Stimulated activated CD8-positive, alpha-beta memory T cell treated with anti-CD3 and anti-CD28 coated beads, Interleukin-7, amount 100 ng/mL, for 1 hour (primary cell): ENCODE measurements at places on chromosomes 7 and 10.

DNA sequence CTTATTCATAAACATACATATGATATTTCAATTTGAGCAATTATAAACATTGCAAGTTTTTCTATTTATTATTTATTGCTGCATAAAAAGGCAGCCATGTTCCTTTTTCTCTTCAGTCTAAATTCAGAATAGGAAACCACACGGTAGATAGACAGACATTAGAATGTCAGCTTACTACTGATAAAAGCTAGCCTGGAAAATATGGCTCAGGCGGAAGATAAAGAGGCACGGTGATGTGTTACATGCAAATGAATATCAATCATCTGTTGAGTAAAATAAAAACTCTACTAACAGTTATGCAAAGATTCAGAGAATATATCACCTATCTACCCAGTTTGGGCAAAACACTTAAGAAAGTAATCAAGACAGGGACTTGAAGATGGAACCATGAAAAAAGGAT is 73.5 kb upstream of the PDSS1 start:
- DNase-seq: no peak

GRCh38 chr10:86234541-86235270 is 131.9 kb downstream of the GRID1 start:
- DNase-seq: no peak

DNA sequence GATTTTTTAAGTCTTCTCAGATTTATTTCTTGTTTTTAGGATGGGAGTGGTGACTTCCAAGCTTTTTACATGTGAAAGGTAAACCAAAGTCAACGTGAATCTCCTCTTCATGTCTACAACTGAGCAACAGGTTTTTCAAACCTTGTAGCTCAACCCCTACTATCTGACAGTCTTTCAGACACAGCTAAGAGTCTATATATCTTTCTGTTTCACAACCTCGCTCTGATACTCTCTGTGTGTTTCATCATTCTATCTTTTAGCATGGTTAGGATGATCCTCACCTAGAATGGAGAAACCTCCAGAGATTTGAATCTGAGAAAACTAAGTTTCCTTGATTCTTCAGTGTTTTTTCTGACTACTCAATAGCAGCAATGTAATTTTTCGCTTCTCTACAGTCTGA is 96.1 kb downstream of the EPDR1 start:
- no peak for DNase-seq

DNA sequence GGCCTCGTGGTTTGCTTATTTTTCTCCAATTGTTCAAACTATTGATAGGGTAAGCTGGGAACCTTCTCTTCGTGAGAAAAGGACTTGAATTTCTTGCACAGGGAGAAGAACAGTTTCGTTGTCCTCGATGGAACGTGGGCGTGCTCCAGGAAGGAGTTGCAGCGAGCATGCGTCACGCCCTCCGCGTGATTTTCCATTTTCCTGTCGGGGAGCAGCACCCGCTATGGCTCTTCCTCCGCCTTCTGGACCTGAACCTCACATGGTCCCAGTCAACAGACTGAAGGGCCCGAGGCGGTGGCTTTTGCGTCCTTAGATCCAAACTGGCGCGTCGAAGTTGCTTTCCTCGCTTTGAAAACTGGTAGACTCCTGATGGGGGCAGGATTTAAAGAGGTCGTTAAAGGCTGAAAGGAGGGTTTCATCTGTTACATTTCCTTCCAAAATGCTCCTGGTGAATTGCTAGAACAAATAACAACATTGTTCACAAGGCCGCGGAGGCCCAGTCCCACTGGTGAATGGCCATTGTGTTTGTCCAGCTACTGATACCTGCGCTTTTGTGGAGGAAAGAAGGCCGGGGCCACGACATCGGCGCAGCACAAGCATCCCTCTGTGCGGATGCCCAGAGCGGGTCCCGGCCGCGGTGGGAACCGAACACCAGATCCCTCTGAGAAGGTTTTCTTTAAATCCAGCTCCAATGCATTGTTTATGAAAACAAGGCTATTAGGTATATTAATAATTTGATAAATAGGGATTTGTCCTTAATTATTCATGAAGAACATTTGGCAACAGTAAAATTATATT is 75.9 kb downstream of the EBF3 start:
- DNase-seq: no peak

DNA sequence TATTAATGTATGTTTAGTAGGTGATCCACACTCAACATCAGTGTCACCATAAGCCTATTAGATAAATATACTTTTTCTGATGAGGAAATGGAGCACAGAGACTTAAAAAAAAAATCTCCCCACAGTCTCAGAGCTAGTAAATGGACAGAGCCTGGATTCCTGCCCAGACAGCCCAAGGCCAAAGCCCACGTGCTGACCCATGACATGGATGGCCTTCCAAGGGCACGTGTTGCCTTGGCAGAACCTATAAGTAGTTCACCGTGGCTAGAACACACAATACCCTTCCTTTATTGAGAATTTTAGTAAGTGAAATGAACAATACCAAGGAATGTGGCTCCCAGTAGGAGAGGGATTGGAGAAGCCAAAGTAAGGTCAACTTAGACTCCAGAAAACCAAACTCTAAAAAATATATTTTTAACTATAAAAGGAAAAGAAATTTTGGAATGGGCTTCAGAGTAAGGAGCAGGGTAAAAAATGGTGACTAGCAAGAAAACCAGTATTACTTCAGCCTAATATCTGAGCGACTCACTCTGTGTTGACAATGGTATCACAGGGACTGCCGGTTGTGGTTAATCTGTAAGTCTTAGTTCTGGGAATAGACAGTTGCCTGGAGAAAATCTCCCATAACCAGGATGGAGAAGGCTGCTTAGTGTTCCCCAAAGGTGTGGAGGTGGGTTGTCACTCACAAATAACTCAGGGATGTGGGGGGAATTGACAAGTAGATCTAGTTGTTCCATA is 223.0 kb downstream of the SORCS1 start:
- no peak for DNase-seq

GRCh38 chr10:82660205-82660604 is 785.2 kb downstream of the NRG3 start:
- no peak for DNase-seq

DNA sequence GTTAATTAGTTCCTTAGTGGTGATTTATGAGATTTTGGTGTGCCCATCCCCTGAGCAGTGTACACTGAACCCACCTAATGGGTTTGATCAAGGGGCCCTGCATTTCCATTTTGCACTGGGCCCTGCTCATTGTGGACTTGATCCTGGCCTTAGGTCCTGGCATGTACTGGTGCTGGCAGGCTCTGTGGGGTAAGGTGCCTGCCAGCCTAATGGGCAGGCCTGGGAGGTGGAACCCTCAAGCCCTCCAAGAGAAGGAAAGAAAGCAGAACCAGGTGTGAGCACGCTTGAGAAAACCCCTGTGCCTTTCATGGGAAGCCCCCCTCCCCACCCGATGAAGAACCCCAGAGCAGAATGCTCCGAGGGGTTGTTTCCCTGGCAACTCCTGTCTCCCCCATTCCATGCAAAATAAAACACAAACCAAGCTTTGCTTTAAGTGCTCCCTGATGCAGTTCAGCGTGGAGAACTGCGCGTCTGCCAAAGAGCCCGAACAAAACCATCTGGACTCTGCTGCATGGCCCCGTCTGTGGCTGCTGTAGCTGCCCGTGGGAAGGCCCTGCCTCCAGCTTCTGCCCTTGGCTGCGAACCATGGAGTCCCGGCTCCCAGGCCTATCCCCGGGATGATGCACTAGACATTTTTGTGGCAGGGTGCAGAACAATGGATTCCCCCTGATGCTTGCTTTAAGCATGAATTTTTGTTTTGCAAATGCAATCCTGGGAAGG is 123.3 kb downstream of the PRPF18 start:
- no peak for DNase-seq

GRCh38 chr10:13528875-13529713 is at the start of gene BEND7:
TSS of gene BEND7 (minus strand) at chr10:13529014. CDS start at chr10:13528533, 481 bp downstream.
- no peak for DNase-seq

- DNase-seq: no peak
Measured at GRCh38 chr10:129716211-129716681, 247.8 kb downstream of the EBF3 start.

GRCh38 chr7:34236057-34236456 is 330.7 kb downstream of the BMPER start:
- no peak for DNase-seq

- DNase-seq: no peak
Measured at GRCh38 chr10:66234872-66235271, 691.0 kb upstream of the LRRTM3 start.

GRCh38 chr7:76294344-76295024 is 8.0 kb upstream of the HSPB1 start:
- no peak for DNase-seq

- no peak for DNase-seq
Measured at GRCh38 chr10:865257-865656, 66.2 kb downstream of the LARP4B start.

- no peak for DNase-seq
Measured at GRCh38 chr10:10813656-10814055, 204.0 kb upstream of the CELF2 start.

GRCh38 chr7:155788616-155789000 is 23.7 kb downstream of the SHH start:
- DNase-seq: no peak

GRCh38 chr7:5232485-5232837 is 42.4 kb downstream of the WIPI2 start:
- no peak for DNase-seq

- no peak for DNase-seq
Measured at GRCh38 chr7:17347401-17347800, 48.9 kb downstream of the AHR start.

DNA sequence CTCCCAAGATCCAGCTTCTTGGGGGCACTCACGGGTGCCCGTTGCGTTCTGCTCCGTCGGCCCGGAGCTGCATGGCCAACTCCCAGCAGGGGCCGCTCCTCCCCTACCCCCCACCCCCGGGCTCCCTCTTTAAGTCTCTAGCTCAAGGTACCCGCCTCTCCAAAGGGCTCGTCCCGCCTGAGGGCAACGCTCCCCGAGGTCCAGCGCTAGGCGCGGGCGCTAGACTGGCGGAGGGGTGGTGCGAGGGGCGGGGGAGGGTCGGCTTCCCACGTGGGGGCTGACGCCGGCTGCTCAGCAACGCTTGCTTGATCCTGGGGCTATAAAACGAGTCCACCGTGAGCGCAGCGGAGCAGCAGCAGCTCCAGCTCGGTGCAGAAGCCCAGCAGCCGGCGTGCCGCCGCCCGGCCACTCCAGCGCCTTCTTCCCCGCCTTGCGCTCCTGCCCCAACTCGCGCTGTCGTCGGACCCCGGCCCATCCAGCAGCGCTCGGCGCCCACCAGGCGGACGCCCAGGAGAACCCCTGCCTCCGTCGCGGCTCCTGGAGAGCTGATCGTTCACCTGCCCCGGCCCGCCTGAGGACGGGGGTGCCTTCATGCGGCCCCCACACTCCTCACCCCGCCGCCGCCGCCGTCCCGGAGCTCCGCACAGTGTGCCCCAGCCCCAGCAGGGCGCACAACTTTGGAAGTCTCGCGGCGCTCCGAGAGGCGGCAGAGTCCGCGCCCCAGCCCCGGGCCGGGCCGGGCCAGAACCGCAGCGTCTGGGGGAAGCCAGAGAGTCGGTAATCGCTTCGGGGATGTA is at the start of gene ADRA2A:
TSS of gene ADRA2A (plus strand) at position 348 of the 797 bp plus-strand sequence. CDS start 968 bp downstream, outside the sequence.
- no peak for DNase-seq

- no peak for DNase-seq
Measured at GRCh38 chr7:41886901-41887311, 184.0 kb upstream of the INHBA start.

GRCh38 chr10:97718178-97718577 is 4.6 kb downstream of the MARVELD1 start:
- DNase-seq: no peak

- DNase-seq: no peak
Measured at GRCh38 chr7:48411619-48412018, 240.4 kb downstream of the ABCA13 start.

- DNase-seq: no peak
Measured at GRCh38 chr7:48067475-48067874, 21.6 kb upstream of the UPP1 start.

DNA sequence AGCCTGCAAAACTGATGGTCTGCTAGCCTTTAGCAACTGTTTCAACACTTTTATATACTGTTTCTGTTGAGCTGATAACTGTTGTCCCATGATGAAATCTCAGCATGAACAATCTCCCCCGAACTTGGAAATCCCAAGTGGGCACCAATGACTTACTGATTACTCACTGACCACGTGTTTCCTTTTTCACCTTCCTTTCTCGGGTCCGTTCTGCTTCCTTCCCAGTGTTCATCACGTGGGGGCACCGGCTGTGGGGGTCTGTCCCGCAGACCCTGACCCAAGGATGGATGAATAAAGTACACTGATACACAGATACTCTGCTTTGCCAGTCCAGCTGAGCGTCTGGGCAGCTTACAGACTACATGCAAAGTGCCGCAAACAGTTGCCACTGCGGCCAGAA is 39.0 kb upstream of the RASGEF1A start:
- DNase-seq: no peak

- DNase-seq: no peak
Measured at GRCh38 chr10:79378383-79378646, 31.0 kb downstream of the PPIF start.

DNA sequence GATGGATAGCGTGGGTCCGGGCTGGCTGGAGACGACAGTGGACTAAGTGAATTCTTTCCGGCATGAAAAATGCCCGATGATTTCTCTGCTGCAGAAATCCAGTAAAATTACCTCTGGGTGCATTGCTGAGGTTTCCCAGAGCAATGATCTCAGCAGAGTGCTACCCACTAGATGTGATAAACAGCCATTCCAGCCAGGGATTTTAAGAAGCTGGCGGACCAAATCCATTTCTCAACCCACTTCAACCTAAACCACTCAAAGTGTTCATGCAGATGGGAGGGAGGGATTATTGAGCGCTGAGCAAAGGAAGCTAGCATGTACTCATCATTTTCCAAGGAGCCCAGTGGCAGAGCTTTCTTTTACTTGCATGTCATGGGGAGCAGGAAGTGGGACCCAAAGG is 116.7 kb downstream of the PRKCQ start:
- no peak for DNase-seq

- DNase-seq: no peak
Measured at GRCh38 chr10:24590697-24591457, 132.8 kb downstream of the ARHGAP21 start.

DNA sequence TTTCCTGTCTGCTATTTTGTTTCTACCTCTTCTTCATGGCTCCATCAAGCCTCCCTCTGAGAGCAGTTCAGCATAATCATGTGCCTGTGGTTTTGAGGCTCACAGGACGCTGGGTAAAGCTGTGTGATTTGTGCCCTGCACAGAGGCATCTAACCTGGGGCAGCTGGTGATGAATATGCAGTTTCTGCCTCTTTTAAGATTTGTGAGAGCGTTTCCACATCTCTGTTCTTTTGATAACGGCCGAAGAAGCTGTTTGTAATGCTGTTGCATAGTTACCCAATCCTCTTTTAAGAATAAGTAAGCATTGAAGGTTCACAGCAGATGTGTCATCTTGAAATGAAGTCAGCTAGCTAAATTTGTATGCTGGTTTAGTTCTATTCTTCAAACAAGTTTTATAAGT is 45.2 kb downstream of the PNLIPRP3 start:
- no peak for DNase-seq

- DNase-seq: no peak
Measured at GRCh38 chr10:79073784-79074432, 5.1 kb downstream of the ZMIZ1 start.

- no peak for DNase-seq
Measured at GRCh38 chr10:32393911-32394310, 47.0 kb upstream of the EPC1 start.

DNA sequence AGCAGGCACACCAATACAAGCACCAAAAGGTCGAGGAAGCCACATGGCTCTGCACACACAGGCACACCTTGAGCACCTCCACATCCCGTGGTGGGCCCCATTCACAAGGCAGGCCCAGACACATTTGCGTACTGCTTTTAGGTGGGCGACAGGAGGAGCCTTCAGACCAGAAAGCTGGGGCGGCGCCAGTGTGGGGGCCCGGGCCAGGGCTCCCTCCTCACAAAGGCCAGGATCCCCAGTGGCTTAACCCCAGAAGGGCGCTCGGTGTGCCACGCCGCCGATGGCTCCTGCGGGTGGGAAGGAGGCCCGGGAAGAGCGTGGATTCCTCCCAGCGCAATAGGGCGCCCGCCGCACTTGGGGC is 2.8 kb upstream of the SMARCD3 start:
- DNase-seq: no peak
